Ecto neural progenitor cell (in vitro differentiated cells): ENCODE measurements at places on chromosomes 6 and 20.

GRCh38 chr6:46637145-46637544, 15.5 kb downstream of the CYP39A1 start:
- no peak for DNase-seq

DNA sequence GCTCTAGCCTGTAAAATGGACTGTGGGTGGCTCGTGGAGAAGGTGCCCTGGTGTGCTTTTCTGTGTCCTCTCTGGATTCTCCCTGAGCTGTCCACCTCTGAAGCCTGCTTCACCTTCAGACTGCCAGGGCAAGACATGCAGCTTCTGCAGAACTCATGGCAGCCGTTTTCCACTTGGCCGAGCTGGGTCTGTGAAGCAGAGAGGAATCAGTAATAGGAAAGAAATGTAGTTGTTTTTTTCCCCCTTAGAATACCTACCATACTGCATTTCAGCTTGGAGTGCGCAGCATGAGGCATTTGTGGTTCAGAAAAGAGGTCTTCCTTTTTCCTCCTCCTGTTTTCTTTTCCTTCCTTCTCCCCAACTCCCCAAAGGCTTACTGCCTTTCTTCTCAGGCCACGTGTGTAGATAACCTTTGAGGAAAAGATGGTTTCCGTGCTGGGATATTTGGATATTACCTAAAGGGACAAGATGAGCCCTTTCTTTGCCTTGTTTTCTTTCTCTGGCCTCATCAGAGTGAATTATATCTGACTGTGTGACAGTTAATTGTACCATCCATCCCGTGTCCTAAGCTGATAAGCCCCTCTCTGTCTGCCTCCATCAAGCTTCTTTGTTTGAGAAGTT, 39.4 kb downstream of the RREB1 start:
- DNase-seq: no peak

GRCh38 chr6:138538390-138539031, 39.2 kb upstream of the NHSL1 start:
- no peak for DNase-seq

GRCh38 chr6:46491201-46491627, at the start of gene RCAN2:
TSS of gene RCAN2 (minus strand) at chr6:46491449.
- peak; percentile 88 for DNase-seq

GRCh38 chr20:53258741-53259140, 286.6 kb downstream of the TSHZ2 start:
- DNase-seq: no peak
